Stimulated activated CD4-positive, alpha-beta T cell treated with anti-CD3 and anti-CD28 coated beads, Interleukin-1b, Interleukin-23, amount 100 ng/mL, for 24 hours (primary cell): ENCODE measurements at places on chromosomes 4 and X.

DNA sequence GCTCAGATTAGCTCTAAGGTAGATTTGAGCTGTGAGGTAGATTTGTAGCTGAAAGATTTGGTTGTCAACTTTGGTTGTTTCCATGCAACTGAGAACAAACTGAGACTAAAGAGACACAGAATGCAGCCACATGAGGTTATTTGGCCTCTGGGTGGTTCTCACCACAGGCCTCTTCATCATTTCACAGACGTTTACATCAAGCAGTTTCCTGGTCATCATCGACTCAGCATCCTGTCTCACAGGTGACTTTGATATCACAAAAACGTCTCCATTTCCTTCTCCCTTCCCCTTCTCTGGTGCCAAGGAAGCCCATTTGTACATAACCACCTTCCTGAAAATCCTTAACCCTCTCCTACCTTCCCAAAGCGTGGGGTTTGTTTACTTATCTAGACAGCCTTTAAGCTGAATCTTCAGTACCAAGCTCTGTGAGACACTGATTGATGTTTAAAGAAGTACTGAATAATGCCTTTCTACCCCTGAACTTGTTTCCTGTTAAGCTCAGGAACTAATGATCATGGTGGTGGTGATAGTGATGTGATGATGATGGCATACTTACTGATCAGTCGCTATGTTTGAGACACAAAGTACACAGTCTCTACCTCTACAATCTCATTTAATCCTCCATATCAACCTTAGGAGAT lies 81.9 kb downstream of the FAM114A1 start:
- DNase-seq, result no peak

- no peak for DNase-seq
Measured at GRCh38 chr4:151167561-151167960, 68.1 kb downstream of the RPS3A start.

- DNase-seq, result no peak
Measured at GRCh38 chrX:153381684-153382532, 19.2 kb downstream of the PNMA6E start.

DNA sequence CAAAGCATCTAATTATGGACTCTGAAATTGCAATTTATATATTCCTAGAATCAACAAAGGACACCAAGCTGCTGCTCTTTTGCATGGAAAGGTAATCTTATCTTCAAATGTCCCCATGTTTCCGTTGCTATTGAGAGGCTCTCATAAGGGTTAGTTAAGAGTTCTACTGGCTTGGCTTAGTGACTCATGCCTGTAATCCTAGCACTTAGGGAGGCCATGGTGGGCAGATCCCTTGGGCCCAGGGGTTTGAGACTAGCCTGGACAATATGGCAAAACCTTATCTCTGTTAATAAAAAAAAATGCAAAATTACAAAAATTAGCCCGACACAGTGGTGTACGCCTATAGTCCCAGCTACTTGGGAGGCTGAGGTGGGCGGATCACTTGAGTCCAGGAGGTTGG lies 93.4 kb upstream of the RAPGEF2 start:
- DNase-seq, result no peak

- no peak for DNase-seq
Measured at GRCh38 chr4:142264961-142265360, 581.1 kb downstream of the INPP4B start.

DNA sequence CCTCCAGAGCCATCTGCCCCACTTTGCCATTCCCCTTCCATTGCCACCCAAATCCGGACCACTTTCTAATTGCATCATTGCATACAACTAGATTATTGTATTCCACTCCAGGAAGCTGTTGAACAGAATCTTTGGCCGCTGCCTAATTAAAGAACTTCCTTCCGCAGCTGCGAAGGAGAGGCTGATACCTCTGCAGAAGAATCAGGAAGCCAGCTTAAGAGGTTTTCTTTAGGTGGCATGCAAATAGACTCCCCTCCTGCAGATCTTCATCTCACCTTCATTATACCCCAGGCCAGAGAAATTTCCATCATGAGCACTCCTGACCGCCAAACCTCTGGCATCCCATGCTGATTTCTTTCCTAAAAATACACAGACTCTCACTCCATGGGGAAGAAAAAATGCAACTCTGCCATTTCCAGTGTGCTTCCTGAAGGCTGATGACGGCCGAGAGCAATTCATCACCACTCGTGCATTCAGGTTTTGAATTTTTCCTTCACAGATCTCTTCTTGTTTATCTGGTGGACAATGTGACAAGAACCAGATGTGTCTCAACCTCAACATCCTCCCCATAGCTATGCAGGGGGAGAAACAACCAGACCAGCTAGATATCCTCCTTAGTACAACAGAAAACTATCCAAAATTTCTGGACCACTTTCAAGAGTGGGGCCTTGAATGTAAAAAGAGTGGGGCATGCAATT lies 31.2 kb downstream of the LGI2 start:
- DNase-seq, result no peak

- DNase-seq, result no peak
Measured at GRCh38 chr4:94508806-94509205, 57.1 kb downstream of the PDLIM5 start.

DNA sequence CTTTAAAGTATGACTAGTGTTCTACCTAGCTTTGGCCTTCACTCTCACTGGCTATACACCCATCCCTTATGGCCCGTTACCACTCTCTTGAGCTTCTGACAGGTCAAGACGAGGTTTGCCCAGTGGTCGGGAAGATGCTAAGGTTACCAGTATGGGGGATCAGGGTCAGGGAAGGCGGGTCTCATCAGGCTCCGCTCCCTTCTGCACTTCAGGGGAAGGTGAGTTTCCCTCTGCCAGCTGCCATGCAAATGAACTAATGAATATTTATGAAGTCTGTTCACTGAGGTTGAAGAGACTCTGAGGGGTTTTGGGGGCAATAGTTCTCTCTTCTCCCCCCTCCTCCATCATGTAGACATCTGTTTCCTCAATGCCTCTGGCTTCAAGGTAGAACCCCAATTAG lies 6.6 kb downstream of the EFNB1 start:
- no peak for DNase-seq

- DNase-seq, result no peak
Measured at GRCh38 chrX:154374313-154375155, at the start of gene FLNA. Gene FLNA, minus strand, starts transcription at chrX:154374634. Its CDS starts 3,389 bp downstream, at chrX:154371245.

GRCh38 chr4:89434364-89434988 lies 126.9 kb upstream of the GPRIN3 start:
- no peak for DNase-seq

DNA sequence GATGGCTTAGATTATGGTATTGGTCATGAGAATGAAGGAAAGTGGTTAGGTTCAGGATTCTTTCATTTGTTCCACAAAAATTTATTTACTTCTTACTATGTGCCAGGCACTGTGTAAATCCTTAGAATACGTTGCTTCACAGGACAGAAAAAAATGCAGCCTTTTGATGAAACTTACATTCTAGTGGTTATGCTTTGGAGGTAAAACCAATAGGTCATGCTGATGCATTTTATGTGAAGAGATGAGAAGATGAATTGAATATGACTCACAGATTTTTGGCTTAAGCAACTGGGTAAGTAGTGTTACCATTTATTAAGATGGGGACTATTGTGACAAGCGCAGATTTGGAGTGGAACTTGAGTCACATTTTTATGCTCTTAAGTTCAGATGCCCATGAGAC lies 165.3 kb downstream of the GLRA2 start:
- DNase-seq, result no peak

DNA sequence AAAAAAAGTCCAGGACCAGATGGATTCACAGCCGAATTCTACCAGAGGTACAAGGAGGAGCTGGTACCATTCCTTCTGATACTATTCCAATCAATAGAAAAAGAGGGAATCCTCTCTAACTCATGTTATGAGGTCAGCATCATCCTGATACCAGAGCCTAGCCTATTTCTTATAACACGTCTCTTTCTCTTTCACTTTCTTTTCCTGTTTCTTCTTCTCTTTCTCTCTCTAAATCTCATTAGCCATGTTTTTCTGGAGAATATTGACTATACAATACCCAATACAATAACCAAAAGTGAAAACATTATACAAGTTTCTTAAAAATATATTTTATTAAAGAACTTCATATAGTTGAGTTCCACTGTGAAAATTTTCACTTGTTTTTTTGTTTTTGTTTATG lies 1154.9 kb upstream of the PCDH7 start:
- DNase-seq, result no peak

- DNase-seq, result no peak
Measured at GRCh38 chr4:162510937-162511336, 347.1 kb upstream of the FSTL5 start.

GRCh38 chr4:109497511-109497910 lies 62.5 kb upstream of the MCUB start:
- DNase-seq, result no peak
